ENCODE measurements at places on chromosomes 7 and 10.

DNA sequence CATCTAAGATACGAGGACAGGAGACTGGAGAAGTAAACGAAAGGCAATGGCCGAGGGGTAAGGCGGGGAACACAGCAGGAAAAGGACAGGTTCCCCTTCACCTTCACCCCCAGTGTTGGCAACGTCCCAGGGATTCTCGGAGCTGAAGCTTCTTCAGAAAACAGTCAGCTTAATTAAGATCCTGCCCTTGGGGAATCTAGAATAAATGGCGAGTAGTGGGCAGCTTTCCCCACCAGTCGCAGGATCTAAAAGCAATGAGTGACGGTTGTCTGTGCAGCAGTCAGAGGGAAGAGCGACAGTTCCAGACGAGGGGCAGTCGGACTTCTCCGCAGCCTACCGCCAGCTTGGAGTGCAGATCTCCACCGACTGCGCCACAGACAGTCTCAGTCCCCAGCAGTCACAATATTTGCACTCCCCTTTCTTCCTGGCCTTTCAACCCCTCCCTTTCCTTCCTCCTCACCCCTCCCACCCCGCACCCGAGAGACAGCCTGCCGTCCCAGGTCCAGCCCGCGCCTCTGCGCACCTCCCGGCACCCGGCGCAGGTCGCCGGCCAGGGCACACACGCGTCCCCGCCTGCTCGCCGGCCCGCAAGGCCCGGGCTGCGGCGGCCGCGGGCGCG is 10.9 kb upstream of the SP8 start:
- DNase-seq: no peak

GRCh38 chr10:3040069-3040468 is 27.3 kb upstream of the PFKP start:
- DNase-seq: no peak

DNA sequence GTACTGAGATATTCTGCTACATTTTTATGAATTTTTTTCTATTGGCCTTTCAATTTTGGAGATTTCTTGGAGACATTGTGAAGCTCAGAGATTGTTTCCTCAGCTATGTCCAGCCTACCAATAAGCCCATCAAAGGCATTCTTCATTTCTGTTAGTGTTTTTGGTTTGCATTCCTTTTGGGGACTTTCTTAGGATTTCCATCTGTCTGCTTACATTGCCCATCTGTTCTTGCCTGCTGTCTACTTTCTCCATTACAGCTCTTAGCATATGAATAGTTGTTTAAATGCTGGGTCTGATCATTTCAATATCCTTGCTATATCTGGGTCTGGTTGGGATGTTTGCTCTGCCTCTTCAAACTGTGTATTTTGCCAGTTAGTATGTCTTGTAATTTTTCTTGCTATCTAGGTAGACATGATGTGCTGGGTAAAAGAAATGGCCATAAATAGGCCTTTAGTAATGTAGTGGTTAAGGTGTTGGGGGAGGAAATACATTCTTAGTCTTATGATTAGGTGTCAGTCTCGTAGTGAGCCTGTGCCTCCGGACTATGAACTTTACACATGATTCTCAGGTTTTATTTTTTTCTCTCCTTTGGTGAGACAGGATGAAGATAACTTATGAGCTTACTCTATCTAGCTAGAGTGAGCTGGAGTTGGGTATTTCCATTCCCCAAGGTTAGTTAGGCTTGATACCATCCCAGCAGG is 32.6 kb upstream of the NME8 start:
- no peak for DNase-seq

- DNase-seq: no peak
Observed at GRCh38 chr7:43594020-43594419, 11.1 kb downstream of the STK17A start.
